GM23338 (cell line): ENCODE measurements at places on chromosomes 2 and 18. TPM values are rescaled to one million over a fixed set of nuclear protein-coding genes. Genes with fewer than 3 reads are reported as not detected.

GRCh38 chr2:176280867-176281658 is 11.8 kb downstream of the MTX2 start:
- no peaks in the 10 kb centered on the region for H3K27me3 ChIP-seq
- no peak for DNase-seq
- H3K36me3 ChIP-seq = no peaks in the 10 kb centered on the region
- no peak overlapping the region for H3K27ac ChIP-seq
- H3K4me1 ChIP-seq = no peaks in the 10 kb centered on the region

- H3K4me1 ChIP-seq = no peaks in the 10 kb centered on the region
- no peak overlapping the region for H3K4me3 ChIP-seq
- no peaks in the 10 kb centered on the region for H3K36me3 ChIP-seq
- H3K27ac ChIP-seq = no peak overlapping the region
- no peaks in the 10 kb centered on the region for H3K27me3 ChIP-seq
Measured at GRCh38 chr2:238938003-238938400, 90.1 kb downstream of the TWIST2 start.

GRCh38 chr18:3799515-3799914 is 349.5 kb downstream of the TGIF1 start:
- DNase-seq = peak; percentile 56
- H3K4me1 ChIP-seq = peaks cover 10% of the 10 kb centered on the region; the same call in 1 of the 2 replicates
- H3K27me3 ChIP-seq = no peaks in the 10 kb centered on the region
- no peak overlapping the region for H3K27ac ChIP-seq
- H3K4me3 ChIP-seq = no peak overlapping the region

The TPO gene
- total RNA-seq = not detected in 2 replicates

DNA sequence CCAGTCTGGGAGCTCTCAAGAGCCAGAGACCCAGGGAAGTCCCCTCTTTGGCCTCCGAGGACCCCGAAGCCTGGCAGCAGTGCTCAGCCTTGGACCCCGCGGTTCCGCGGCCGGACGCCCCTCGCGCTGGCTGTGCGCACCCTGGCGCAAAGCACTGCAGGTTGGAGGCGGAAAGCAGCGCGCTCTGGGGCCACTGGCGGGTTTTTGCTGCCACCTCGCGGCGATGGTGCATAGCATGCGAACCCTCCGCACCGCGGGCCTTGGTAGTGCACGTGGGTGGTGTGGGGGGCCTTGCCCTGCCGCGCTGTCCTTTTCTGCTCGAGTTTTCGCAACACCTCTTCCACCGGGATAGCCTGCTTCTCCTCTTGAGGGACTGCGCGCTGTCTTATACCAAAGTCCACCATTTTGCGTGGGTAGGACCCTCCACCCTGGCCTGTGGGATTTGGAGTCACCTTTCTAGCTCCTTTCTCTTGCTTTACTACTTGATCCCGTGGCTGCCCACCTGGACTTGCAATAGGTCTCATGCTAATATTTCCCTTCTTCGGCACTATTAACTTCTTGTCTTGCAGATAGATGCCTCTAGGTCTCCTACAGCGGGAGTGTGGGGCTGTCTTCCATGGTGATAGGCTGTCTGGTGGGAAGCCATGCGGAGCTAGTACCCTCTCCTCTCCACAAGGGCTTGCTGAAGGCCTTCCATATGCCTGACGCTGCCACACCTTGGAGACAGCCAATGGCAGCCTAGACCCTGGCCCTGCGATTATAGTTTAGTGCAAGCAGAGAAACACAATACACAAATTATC is 14.3 kb downstream of the SIX3 start:
- H3K4me1 ChIP-seq = peaks cover 34% of the 10 kb centered on the region
- H3K27me3 ChIP-seq = peaks cover 73% of the 10 kb centered on the region
- H3K27ac ChIP-seq = no peak overlapping the region
- peak overlapping the region; percentile 54 for H3K4me3 ChIP-seq
- peak; percentile 91 for DNase-seq
- no peaks in the 10 kb centered on the region for H3K36me3 ChIP-seq

- no peak for DNase-seq
- no peaks in the 10 kb centered on the region for H3K4me1 ChIP-seq
- no peaks in the 10 kb centered on the region for H3K27me3 ChIP-seq
- no peaks in the 10 kb centered on the region for H3K36me3 ChIP-seq
Measured at GRCh38 chr2:238459081-238459629, 32.4 kb downstream of the ASB1 start.

DNA sequence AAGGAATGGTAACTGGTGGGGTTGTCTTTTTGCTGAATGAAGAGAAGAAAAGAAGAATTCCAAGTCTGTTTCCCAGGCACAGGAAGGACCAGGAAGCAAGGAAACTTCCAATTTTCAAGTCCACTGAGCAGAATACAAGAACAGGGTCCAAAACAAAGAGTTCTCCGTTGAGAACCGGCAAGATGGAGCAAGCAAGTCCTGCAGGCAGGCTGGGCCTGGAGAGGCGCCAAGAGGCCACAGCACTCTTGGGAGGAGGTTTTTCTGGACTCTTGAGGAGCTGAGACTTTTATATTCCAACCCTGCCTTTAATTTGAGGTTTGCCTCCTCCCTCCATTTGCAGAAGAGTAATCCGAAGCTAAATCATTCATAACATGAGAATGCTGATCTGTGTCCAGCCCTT is 224.5 kb downstream of the IKZF2 start:
- no peaks in the 10 kb centered on the region for H3K4me1 ChIP-seq
- DNase-seq = no peak
- no peak overlapping the region for H3K27ac ChIP-seq
- H3K27me3 ChIP-seq = no peaks in the 10 kb centered on the region
- no peaks in the 10 kb centered on the region for H3K36me3 ChIP-seq

DNA sequence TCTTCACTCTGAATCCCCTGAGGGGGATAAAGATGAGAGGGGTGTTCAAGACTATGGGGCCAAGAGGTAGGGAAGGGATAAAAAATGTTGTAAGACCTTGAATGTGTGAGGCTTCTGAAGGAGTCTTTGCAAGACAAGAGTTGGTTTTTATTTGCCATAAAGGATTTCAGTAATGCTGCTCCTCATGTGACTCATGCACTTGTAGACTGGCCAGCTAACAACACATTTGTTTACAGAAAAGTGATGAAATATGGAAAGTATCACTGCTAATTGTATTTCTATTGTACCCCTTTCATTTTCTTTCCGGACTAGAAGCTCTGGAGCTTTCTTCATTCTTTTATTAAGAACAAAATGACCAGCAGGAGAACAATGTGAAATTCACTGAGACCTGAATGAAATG is 782.1 kb downstream of the EPHA4 start:
- H3K4me1 ChIP-seq = no peaks in the 10 kb centered on the region
- no peaks in the 10 kb centered on the region for H3K36me3 ChIP-seq
- no peak overlapping the region for H3K27ac ChIP-seq
- H3K4me3 ChIP-seq = no peak overlapping the region
- H3K27me3 ChIP-seq = no peaks in the 10 kb centered on the region

The EIF5B gene
- total RNA-seq = 32.5 and 34.2 TPM in 2 replicates

DNA sequence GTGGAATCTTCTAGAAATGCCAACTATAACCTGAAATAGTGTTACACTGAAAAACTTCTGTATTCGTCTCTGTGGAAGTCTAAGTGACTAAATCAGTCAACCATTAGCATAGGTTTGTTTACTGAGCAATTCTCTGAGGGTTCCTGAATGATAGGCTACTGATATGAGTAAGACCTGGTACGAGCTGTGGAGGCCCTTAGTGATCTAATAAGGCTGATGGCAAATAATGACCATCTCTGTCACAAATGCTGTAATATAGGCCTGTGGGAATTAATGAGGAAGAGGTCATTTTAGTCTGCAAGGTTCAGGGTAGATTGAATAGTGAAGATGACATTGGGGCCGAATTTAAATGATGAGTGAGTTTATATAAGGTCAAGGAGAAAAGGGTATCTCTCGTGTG is 82.5 kb downstream of the MGAT5 start:
- no peak for DNase-seq
- H3K4me1 ChIP-seq = no peaks in the 10 kb centered on the region
- no peaks in the 10 kb centered on the region for H3K27me3 ChIP-seq
- no peaks in the 10 kb centered on the region for H3K36me3 ChIP-seq

GRCh38 chr2:37976411-37976810 is 51.3 kb downstream of the RMDN2 start:
- no peaks in the 10 kb centered on the region; the same call in 1 of the 2 replicates for H3K36me3 ChIP-seq
- no peak overlapping the region for H3K27ac ChIP-seq
- peaks cover 7% of the 10 kb centered on the region; the same call in 1 of the 2 replicates for H3K4me1 ChIP-seq
- no peaks in the 10 kb centered on the region for H3K27me3 ChIP-seq
- no peak overlapping the region for H3K4me3 ChIP-seq
- DNase-seq = no peak

DNA sequence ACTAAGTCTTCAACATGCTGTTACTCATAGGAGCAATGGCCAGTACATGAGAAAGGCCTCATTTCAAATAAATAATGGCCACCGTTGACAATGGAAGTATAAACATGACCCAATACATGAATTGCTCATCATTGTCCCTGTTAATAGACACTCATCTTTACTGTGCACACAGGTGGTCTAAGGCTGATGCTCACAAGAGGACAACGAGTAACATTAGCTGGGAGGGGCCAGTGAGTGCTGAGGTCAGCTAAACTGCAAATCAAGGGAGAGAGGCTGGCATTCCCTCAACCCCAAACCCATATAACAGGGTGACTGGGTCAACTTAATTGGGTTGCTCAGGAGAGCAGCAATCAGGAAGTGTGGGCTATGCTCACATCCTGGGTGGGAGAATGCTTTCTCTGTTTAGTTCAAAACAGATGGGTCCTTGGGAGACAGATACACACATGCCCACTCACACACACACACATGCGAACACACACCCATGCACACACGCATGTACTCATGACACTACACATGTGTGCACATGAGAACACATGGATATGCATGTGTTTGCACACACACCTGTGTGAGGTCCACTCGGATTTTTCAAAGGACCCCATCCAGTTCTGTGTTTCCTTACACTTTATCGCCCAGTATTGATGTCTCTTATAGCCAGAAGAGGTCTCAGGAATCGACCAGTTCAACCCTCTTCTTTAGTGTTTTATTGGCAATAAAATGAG is 172.0 kb downstream of the INHBB start:
- no peaks in the 10 kb centered on the region for H3K27me3 ChIP-seq
- H3K4me3 ChIP-seq = no peak overlapping the region
- H3K4me1 ChIP-seq = no peaks in the 10 kb centered on the region

GRCh38 chr2:52895726-52896340 is 871.8 kb upstream of the CHAC2 start:
- no peak for DNase-seq
- no peaks in the 10 kb centered on the region for H3K4me1 ChIP-seq
- no peak overlapping the region for H3K4me3 ChIP-seq
- H3K36me3 ChIP-seq = peaks cover 13% of the 10 kb centered on the region

The RFTN2 gene
- 0.42 and 1.0 TPM in 2 replicates for total RNA-seq

The LPIN2 gene
- total RNA-seq = 10.5 and 10.8 TPM in 2 replicates

GRCh38 chr2:135986507-135986906 is 1.1 kb upstream of the DARS1 start:
- peak overlapping the region; percentile 85; the same call in 1 of the 2 replicates for H3K4me3 ChIP-seq
- H3K4me1 ChIP-seq = peaks cover 14% of the 10 kb centered on the region; the same call in 1 of the 2 replicates
- H3K36me3 ChIP-seq = no peaks in the 10 kb centered on the region; the same call in 1 of the 2 replicates
- peak; percentile 36 for DNase-seq
- no peaks in the 10 kb centered on the region for H3K27me3 ChIP-seq
- H3K27ac ChIP-seq = peak overlapping the region; percentile 94

GRCh38 chr2:10802657-10803056 is 9.9 kb downstream of the PDIA6 start:
- H3K36me3 ChIP-seq = peaks cover 37% of the 10 kb centered on the region
- H3K4me1 ChIP-seq = no peaks in the 10 kb centered on the region

GRCh38 chr18:36640021-36640952 is 188.5 kb downstream of the TPGS2 start:
- DNase-seq = no peak
- H3K4me1 ChIP-seq = no peaks in the 10 kb centered on the region
- H3K4me3 ChIP-seq = no peak overlapping the region
- H3K27me3 ChIP-seq = no peaks in the 10 kb centered on the region
- H3K27ac ChIP-seq = no peak overlapping the region

The SLC40A1 gene
- 0.70 TPM in 1 of 2 replicates, not detected in the other for total RNA-seq

- H3K4me3 ChIP-seq = no peak overlapping the region
- no peaks in the 10 kb centered on the region for H3K36me3 ChIP-seq
- no peak overlapping the region for H3K27ac ChIP-seq
- H3K27me3 ChIP-seq = no peaks in the 10 kb centered on the region
- H3K4me1 ChIP-seq = peaks cover 18% of the 10 kb centered on the region; the same call in 1 of the 2 replicates
Measured at GRCh38 chr2:191638802-191639172, 39.1 kb upstream of the NABP1 start.

The ABCG8 gene
- 0.31 and 0.35 TPM in 2 replicates for total RNA-seq

The KANSL1L gene
- 21.1 and 21.2 TPM in 2 replicates for total RNA-seq

- no peaks in the 10 kb centered on the region for H3K27me3 ChIP-seq
- peaks cover 12% of the 10 kb centered on the region for H3K4me1 ChIP-seq
- no peaks in the 10 kb centered on the region for H3K36me3 ChIP-seq
- H3K4me3 ChIP-seq = peak overlapping the region; percentile 71
- H3K27ac ChIP-seq = peak overlapping the region; percentile 97
Measured at GRCh38 chr2:135742325-135742757, 686 bp downstream of the UBXN4 start.

DNA sequence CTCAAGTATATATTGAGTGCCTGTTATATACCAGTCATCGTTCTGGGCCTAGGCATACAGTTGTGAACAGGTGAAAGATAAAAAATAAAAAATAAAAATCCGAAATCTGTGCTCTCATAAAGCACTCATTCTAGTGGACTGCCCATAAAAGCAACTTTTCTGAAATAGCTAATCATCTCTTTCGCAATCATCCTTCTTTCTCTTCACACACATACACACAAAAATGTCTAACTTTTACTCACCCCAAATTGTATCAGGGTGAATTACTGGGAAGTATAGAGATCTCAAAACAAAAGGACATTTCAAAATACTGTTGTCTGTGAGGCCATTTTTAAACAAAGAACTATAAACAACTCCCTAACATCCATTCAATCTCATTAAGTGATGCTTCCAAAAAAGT is 29.6 kb upstream of the ORC2 start:
- H3K27ac ChIP-seq = no peak overlapping the region
- no peaks in the 10 kb centered on the region for H3K36me3 ChIP-seq
- H3K4me3 ChIP-seq = no peak overlapping the region

- DNase-seq = no peak
- H3K27me3 ChIP-seq = no peaks in the 10 kb centered on the region
- no peak overlapping the region for H3K4me3 ChIP-seq
Measured at GRCh38 chr2:163649080-163649479, 86.7 kb downstream of the FIGN start.

DNA sequence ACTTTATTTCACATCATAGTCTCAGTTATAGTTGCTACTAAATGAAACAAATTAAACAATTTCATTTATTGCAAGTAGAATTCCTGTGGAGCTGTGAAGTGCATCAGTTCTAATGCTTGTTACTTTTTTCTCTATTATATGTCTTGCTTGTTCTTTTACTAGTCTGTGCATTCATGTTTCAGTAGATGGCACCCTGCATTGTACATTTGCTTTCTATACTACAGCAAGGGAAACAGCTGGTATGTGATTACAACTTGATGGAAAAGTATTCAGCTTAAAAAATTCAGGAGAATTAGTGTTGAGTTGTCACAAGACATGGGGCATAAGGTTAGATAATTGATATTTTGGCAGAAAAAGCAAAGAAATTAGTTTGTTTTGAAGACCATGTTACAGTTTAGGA is 72.3 kb downstream of the TANK start:
- no peaks in the 10 kb centered on the region for H3K36me3 ChIP-seq
- no peak for DNase-seq
- peaks cover 27% of the 10 kb centered on the region for H3K27me3 ChIP-seq
- H3K4me3 ChIP-seq = no peak overlapping the region
- no peak overlapping the region for H3K27ac ChIP-seq

The VWA3B gene
- not detected in 2 replicates for total RNA-seq
